ENCODE measurements at places on chromosomes 5 and 9.

GRCh38 chr5:144183254-144183889, 12.7 kb downstream of the KCTD16 start:
- peak; percentile 43 for DNase-seq

- DNase-seq, result no peak
These were observed 27.0 kb upstream of the PDCD1LG2 start for GRCh38 chr9:5483306-5483705.

DNA sequence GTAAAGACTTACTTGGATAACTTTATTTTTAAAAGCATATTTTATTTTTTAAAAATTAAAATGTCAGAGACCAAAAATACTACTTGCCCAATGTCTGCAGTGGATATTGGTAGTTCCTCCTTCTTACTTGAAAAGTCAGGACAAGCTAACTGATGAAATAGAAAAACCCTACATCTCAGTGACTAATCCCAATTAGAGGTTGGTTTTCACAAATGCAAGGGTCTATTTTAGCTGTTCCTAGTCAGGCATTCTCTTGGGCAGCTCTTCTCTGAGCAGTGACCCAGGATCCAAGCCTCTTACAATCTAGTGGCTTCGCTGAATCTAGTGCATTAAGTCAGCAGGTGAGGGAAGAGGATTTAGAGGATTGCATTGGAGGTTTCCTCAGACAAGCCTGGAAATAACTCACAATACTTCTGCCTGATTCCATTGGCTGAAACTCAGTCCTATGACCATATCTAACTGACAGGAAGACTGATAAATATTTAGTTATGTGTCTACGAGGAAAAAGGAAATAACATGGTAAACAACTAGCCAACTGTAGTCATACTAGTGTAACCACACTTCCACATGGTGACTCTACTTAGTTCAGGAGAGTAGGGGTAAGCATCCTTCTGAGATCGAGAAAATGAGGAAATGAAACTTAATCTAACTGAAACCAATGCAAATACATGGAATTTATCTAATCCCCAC, 34.2 kb upstream of the MIER3 start:
- no peak for DNase-seq

DNA sequence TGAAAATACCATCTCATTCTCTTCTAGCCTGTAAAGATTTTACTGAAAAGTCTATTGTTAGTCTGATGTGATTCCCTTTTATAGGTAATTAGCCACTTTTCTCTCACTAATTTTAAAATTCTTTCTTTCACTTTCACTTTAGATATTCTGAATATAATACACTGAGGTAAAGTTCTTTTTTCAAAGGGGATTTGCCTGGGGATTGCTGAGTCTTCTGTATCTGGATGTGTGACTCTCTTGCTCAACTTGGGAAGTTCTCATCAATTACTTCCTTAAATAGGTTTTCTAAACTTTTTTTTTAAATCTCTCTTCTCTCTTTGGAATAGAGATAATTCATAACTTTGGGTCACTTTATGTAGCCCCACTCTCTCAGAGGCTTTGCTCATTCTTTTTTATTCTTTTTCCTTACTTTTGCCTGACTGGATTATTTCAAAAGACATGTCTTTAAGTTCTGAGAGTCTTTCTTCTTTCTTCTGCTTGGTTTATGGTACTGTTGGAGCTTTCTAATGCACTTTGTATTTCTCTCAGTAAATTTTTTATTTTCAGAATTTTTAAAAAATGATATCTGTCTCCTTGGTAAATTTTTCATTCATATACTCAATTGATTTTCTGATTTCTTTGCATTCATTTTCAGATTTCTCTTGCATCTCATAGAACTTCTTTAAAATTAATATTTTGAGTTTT, 55.9 kb upstream of the IL12B start:
- DNase-seq, result no peak

DNA sequence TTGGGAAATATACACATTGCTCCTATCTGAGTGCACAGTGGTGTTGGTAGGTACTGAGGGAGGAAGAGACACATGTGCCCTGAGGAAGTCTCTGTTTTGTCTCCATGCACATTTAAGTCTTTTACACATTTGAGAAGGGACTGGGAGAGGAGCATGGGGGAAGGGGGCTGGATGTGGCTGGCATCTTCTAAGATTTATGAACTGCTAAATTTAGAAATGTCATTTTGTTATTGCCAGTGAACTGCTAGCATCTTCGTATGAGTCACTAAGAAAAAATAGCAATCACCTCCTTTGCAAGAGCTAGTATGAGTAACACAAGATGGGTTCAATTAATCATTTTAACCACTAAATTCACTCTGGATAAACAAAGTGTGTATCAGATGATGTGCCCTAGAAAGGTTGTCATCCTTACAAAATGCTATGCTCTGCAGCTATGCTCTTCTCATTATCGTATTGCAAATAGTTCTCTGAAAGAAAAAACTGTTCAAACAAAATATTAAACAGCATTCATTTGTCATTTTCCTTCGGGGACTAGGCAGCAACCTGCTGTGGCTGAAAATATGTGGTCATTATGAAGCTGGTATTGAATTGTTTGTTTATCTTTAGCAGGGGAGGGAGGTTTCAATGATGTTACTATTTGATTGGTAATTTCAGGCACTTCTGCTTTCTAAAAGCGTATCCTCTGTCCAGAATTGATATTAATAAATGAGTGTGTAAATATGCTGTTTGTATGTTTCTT, 236.5 kb downstream of the DMRTA1 start:
- DNase-seq, result peak; percentile 88
